ENCODE measurements at places on chromosomes 11 and 22.

DNA sequence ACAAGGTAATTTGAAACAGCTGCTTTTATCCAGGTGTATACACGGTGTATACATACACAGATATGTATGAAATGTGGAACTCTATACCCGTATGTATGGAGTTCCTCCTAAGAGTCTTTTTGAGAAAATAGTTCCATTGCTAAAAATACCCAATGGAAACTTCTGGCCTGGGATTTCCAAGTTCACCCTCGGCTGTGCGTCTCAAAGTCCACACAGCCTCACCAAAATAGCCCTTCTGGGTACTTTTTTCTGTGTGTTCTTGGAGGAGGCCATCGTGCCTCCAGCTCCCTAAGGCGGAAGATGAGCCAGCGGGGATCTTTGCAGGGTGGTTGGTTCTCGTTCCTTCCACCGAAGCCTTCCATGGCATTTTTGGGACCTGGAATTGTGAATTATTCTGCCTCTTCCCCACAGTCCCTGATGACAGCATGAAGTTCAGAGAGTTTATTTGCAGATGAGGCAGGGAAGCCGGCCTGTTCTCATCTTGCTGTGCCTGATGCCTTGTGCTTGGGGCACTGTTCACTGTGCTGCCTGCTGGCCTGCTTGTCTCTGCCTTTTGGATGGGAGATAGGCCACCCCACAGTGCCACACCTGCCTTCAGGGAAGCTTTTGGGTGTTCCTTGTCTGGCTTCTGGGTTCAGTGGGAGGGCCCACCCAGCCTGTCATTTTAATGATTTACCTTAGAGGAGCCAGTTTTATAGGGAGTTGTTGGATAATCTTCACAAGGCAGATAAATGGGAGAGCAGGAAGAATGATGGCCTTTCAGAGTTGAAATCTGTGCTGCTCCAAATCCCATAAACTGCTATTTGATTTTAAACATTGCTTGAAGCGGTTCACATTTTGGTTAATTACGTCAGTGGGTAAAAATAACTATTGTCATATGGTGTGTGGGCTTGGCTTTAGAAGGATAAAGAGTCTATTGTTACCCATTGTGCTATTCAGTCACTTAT lies 112.7 kb upstream of the OR4B1 start:
- DNase-seq = no peak

DNA sequence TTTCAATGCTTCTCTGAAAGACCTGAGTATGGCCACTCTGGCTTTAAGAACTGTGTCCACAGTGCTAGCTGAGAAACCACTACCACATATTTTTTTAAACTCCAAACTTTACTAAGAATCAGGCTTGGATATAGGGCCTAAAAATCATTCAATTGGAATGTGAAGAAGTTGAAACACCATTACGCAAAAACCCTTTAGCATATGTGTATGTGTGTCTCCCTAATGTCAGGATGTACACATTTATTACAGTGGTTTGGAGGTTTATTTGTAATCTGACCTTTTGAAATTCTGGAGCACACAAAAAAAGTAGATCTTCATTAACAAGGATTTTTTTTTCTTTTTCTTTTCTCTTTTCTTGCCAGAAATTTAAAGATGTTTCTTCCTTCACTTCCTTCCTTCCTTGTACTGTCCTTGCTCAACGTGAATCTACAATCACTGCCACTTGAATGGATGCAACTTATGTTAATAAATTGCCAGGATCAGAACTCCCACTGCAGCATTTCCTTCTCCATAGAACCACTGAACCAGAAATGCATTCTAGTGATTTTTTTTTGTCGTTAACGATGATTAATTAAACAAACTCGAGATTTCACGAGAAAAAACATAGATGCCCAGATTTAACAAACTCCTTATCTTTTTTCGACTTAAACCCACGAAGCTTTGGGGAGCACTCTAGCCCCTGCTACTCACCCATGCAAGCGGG lies 3.1 kb upstream of the ADM start:
- DNase-seq = no peak

DNA sequence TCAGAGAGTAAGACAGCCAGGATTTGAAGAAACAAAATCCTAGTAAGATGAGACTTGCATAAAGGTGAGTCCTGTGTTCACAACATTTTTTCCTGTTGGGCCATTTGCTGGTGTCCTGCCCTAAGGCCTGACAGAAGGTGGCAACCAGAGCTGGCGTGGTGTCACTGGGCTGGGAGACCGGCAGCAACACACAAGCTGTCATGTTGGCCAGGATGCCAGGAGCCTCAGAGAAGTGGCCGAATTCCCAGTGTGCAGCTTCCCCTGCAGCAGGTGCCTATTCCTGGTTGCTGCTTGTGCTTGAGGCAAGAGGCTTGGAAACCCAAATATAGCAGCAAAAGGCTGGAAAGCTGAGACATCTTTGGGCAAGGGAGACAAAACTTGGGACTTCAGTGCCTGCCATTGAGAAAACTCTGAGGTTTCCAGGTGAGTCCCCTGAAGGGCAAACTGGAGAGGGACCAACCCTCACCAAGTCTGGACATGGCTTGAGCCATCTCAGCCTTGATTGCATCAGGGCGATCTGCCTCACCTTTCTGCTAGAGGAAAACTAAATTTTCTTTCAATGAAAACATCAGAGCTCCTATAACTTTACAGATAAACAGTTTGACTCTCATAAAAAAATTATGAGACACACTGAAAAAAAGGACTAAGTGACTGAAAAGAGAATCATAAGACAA lies 25.9 kb downstream of the ALG12 start:
- DNase-seq = no peak

- no peak for DNase-seq
Measured at GRCh38 chr22:29715240-29715639, 4.6 kb upstream of the CABP7 start.

GRCh38 chr22:27327981-27328721 lies 473.4 kb downstream of the MN1 start:
- DNase-seq = no peak

GRCh38 chr11:61109671-61110070 lies 7.4 kb downstream of the CD5 start:
- no peak for DNase-seq

Data from suppressor macrophage treated with lipopolysaccharide for 4 hours (primary cell).